SK-MEL-5 (cell line): ENCODE measurements at places on chromosomes 5 and 9. TPM values are rescaled to one million over a fixed set of nuclear protein-coding genes. Genes with fewer than 3 reads are reported as not detected.

GRCh38 chr5:78793907-78794662 lies 145.5 kb upstream of the LHFPL2 start:
- no peak for DNase-seq

DNA sequence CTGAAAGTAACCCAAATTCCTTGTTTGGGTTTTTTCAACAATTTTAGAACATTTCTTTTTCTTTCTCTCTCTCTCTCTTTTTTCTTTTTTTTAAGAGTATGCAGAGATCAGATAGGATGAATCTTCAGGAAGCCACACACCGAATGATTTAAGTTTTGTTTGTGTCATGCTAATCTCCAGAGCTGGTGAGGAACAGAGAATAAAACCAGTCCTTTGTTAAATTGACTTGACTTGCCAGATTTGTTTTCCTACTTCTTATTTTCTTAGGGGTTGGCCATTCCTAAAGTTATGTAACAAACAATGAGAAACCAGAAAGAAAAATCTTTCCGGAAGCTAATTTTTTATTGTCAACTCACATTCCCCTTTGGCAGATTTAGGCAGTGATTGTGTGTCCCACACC lies 1669.3 kb upstream of the CDH6 start:
- no peak for DNase-seq

- no peak for DNase-seq
Observed at GRCh38 chr5:169670769-169671525, 33.9 kb downstream of the DOCK2 start.

DNA sequence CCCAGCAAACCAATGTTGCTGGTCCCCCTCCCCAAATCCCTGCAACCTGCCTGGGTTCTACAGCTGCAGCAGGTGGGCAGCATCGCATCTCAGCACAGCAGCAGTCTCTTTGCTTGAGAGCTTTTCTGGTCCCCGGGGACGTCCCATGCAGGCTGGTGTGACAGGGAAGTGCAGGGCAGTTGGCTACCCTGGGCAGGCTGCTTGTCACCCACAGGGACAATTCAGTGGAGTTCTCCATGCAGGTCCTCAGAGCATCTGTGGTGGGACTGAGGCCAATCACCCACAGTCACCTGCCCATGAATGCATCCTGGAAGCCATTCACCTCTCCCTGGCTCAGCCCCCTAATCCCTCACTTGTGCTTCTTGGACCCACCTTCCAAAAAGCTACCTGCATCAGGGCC lies 43.9 kb upstream of the SEMA4D start:
- no peak for DNase-seq

DNA sequence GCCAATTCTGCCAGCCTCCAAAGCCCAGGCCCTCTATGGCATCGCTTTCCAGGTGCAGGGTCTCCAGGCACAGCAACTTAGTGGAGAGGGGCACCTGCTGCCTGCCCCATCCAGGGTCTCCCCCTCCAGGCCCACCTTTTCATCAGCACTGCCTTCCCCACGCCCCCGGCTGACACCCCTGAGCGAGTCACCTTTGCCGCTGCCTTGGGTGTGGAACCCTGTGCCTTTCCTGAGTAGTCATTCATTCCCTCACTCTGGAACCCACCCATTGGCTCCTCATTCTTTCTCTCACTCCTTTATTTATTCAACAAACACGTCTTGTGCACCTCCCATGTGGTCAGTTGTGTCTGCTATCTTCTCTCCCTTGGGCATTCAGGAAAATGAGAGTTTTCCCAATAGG lies 14.5 kb upstream of the RPL26L1 start:
- DNase-seq = no peak

- no peak for DNase-seq
Observed at GRCh38 chr9:83956436-83957247, 23.4 kb downstream of the HNRNPK start.

GRCh38 chr5:133116601-133117000 lies 64.8 kb downstream of the HSPA4 start:
- no peak for DNase-seq

- DNase-seq = no peak
Observed at GRCh38 chr5:124949862-124950261, 203.4 kb upstream of the ZNF608 start.

DNA sequence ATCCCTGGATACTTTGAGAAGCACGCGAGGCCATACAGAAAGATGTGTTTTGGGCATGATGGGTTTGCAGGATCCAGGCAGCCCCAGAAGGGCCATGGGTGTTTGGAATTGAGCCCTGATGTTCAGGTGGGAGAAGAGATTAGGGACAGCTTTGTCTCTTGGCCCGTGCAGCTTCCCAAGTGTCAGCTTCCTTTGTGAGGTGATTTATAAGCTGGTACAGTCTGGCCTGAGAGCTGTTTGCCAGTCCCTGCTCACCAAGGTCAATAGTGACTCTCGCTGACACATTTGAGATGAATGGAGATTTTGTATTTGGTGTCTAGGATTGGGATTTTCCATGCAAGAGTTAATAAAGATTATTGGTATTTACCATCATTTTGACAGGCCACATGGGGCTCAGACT lies 165.9 kb downstream of the ICE1 start:
- DNase-seq = no peak

DNA sequence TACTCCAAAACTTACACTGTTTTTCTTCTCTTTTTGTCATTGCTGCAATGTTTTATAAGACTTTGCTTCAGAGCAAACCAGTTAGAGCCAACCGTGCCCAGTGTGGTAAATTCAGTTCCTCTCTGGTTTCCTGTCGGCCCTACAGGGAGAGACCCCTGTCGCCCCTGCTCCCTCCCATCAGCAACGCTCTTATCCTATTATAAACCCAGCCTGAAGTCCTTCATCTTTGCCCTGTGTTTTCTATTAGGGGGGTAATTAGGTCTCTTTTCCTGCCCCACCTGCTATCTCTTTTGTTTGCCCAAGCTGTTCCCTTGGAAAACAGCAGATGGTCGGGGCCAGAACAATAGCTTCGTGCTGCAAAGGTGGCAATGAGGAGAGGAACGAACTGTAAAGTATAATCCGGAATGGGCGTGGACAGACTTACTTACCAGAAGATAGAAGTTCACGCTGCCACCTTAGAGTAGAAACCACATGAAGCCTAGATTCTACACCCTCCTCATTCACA lies 21.4 kb upstream of the OTULINL start:
- no peak for DNase-seq

DNA sequence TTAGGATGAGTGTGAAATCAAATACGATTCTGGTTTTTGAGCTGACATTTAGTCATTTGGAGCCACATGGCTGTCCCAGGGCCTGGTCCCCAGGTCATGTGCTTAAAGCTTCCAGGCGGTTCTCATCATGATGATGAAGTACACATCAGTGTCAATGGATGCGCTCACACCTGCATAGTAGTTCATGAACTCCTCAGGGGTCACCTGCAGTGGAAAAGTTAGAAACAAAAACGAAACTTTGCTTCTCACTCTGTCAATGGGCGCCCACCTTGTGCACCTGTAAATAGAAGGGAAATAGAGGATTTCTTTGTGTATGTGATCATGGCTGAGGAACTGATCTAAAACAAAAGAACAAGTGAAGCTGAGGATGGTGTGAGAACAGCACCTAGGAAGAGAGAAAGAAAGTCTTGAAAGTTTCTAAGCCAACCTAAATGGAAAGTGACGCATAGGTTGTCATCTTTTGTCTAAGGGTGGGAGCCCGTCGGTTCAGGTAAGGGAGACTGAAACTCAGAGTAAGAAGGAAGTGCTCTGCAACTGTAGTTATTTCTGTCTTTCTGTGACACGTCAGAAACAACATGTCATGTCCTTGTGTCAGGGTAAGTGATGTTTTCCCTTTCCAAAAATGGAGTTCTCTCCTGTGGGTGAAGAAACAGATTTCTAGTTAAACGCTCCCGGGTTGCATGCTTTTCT lies 33.8 kb downstream of the CAPSL start:
- DNase-seq = no peak

- DNase-seq = no peak
Observed at GRCh38 chr9:8857926-8858595, 1058.5 kb upstream of the DMAC1 start.

DNA sequence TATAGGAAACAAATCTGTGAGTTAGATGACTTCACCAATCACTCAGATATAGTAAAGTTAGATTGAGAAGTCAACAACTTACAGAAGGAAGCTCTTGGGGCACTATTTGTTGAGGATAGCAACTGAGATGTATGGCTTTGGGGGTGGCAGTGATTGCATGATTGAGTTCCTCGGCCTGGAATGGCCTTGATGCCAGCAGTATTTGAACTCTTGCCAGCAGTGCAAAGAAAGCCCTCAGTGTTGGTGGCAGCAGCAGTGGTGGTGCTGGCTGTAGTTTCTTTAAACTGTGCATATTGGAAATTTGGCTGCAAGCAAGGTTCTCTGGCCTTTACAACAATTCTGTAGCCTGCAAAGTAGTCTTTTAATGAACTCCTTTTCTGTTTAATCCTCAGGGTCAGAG lies 41.4 kb upstream of the PJA2 start:
- peak; percentile 17 for DNase-seq

- DNase-seq = no peak
Observed at GRCh38 chr5:118405650-118406061, 582.7 kb downstream of the DTWD2 start.

- DNase-seq = no peak
Observed at GRCh38 chr5:145218019-145218418, 617.1 kb downstream of the PRELID2 start.

GRCh38 chr5:169946743-169947295 lies 33.5 kb downstream of the INSYN2B start:
- DNase-seq = no peak

- DNase-seq = no peak
Observed at GRCh38 chr5:132673939-132674630, at the start of gene IL4. TSS of gene IL4 (plus strand) at chr5:132673989. CDS start at chr5:132674051, 62 bp downstream.

GRCh38 chr9:33264003-33264472 lies 470 bp downstream of the BAG1 start:
- peak; percentile 29 for DNase-seq

The SUSD3 gene
- total RNA-seq = 0.90 and 1.3 TPM in 2 replicates

The NR2F1-AS1 gene
- total RNA-seq = 0.11 TPM in 1 of 2 replicates, not detected in the other

The FAM169A gene
- total RNA-seq = 10.2 and 10.5 TPM in 2 replicates

The PRPF4 gene
- 44.7 and 59.0 TPM in 2 replicates for total RNA-seq

The PCDHGB1 gene
- 1.2 and 1.6 TPM in 2 replicates for total RNA-seq

The SPINK7 gene
- total RNA-seq = not detected in 2 replicates

The CNTFR gene
- 1.1 TPM in 2 replicates for total RNA-seq

The PCDHB11 gene
- 0.55 and 0.75 TPM in 2 replicates for total RNA-seq

The PSIP1 gene
- total RNA-seq = 38.8 and 41.2 TPM in 2 replicates

The PHYKPL gene
- 7.7 and 13.0 TPM in 2 replicates for total RNA-seq

The LEAP2 gene
- 1.1 and 1.9 TPM in 2 replicates for total RNA-seq

The S100Z gene
- total RNA-seq = not detected in 2 replicates

The PCDHA13 gene
- 0.29 and 0.53 TPM in 2 replicates for total RNA-seq

The SPINK13 gene
- total RNA-seq = 0.50 TPM in 1 of 2 replicates, not detected in the other

The STK10 gene
- 20.0 and 24.3 TPM in 2 replicates for total RNA-seq

The SPATA24 gene
- 9.7 and 13.3 TPM in 2 replicates for total RNA-seq

The MAMDC4 gene
- 0.80 and 1.3 TPM in 2 replicates for total RNA-seq

The DRD1 gene
- not detected in 2 replicates for total RNA-seq
